ENCODE measurements at places on chromosomes 11 and 22.

GRCh38 chr11:134466156-134466555, 54.1 kb upstream of the B3GAT1 start:
- DNase-seq = no peak

DNA sequence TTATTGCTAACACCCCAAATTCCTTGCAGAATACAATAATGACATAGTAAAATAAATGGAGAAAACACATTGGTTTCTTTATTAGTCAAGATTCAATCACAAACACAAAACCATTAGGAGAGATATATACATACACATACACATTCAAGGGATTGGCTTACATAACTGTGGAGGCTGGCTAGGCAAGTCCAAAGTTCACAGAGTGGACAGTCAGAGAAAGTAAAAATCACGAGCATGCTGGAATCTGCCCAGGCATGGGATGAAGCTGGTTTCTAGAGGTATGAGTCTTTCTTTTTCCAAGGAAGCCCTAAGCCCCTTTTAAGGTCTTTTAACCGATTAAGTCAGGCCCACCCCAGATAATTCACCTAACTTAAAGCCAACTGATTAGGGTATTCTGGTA, 13.6 kb upstream of the OR56B1 start:
- DNase-seq = no peak

- DNase-seq = no peak
Observed at GRCh38 chr11:24509114-24509513, 12.3 kb downstream of the LUZP2 start.

DNA sequence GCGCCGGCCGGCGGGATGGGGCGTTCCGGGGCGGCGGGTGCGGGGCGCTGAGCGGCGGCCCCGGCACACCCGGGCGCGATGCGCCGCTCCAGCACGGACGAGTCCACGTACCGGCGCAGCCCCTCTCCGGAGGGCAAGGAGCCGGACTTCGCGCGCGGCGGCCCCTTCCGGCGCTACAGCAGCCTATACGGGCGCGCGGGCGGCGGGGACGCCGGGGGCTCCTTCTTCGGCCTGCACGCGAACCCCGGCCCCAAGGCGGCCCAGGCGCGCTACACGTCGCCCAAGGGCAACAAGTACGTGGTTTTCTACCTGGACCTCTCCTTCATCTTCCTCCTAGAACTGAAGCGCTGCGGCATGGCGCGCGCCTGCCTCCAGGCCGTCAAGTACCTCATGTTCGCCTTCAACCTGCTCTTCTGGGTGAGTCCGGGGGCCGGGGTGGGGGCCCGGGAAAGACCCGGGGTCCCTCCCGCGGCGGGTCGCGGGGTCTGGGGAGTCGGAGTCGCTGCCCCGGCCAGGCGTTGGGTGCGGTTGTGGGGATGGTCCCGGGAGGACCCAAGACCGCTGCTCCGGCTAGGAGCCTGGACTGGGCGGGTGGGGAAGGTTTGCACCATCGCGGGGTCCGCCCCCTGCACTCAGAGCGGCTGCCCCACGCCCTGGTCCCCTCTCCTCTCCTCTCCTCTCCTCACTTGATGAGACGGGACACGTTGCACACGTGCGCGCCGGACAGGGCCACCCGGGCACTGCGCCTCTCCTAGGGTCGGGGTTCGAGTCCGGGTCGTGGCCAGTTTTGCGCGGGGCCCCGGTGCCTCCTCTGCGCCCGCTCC, 7.5 kb downstream of the TSPAN4 start:
- DNase-seq = no peak

DNA sequence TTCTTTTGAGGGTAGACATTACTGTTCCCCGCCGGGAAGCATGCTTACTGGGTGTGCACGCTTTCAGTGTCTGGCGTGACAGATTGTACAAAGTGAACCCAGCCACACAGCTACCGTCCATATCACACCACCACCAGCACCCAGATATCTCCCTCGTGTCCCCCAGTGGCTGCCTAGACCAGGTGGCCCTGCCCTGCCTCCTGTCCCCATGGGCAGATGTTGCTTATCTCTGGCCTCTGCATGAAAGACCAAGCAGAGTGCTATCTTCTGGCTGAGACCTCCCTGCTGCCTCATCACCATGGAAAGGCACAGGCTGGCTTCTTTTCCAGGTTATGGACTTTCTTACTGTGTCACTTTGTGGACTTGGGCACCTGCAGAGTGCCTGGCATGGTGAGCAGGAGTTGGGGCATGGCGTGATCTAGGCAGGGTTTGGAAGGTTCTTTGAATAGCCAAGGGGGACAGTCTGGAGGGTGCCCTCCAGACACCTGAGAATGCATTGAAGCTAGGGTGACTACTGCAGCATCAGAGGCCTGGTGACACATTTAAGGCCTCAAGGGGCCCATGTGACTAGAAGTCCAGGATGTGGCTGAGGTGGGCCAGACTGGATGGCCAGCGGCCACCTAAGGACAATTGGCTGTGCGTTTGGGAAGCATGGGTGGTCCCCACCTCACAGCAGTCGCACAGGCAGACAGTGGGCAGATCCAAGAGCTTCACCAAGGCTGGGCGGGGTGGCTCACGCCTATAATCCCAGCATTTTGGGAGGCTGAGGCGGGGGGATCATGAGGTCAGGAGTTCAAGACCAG, 4.7 kb downstream of the TANGO2 start:
- no peak for DNase-seq

DNA sequence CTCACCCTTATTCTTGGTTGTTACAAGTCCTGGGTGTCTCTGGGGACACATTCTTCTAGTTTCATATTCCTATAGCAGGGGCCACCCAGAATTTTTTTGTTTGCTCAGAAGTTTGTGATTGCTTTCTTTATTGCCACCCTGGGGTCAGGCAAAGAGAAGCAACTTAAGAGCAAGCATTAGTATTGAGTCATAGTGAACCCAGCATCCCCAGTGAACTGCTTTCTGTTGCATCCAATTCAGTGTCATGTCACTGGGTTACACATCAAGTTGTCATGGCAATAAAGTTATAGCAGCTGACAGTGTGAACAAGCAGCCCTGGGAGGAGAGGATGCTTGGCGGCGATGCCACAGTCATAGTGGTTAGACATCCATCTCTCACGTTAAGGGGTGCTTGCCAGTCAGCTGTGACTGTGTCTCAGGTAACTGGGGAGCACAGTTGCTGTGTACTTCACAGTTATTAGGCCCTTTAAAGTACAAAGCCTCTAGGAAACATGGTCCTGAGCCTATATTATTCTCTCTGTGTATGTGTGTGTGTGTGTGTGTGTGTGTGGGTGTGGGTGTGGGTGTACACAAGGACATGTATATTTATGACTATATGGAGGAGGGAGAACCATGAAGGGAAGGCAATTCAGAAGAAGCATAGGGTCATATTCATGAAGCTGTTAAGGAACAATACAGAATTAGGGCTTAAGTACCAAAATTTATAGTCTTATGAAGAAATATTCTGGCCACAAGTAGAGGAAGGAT, 52.5 kb downstream of the TRIM44 start:
- DNase-seq = peak; percentile 31

GRCh38 chr11:90252053-90252452, 29.2 kb upstream of the CHORDC1 start:
- DNase-seq = no peak

DNA sequence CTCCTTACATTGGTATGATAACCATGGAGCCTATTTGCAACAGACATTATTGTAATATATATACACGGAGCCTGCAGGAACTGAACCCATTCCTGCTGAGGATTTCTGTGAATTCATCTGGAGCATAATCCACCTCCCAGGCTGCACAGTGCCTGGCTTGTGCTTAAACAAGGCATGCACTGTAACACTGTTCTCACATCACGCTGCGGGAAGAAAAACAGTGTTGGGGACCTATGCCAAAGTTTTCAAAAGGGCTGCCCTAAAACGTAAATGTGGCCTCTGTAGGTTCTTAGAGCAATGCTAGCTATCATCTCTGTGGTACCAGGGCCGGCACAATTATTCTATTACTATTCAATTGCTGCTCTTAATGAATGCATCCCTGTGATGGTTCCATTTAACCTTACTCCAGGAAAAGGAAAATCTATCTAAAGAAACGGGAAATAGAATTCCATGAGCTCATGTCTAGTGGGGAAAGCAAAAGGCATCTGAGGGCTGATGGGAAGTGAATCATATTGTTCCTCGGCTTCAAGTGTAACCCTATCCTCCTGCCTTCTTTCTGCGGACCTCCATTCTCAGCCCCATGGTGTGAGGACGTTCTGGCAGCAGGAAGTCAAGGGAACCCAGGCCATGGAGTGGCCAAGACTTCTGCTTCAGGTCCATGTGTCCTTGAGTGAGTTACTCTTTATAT, 525.5 kb downstream of the SOX6 start:
- no peak for DNase-seq

DNA sequence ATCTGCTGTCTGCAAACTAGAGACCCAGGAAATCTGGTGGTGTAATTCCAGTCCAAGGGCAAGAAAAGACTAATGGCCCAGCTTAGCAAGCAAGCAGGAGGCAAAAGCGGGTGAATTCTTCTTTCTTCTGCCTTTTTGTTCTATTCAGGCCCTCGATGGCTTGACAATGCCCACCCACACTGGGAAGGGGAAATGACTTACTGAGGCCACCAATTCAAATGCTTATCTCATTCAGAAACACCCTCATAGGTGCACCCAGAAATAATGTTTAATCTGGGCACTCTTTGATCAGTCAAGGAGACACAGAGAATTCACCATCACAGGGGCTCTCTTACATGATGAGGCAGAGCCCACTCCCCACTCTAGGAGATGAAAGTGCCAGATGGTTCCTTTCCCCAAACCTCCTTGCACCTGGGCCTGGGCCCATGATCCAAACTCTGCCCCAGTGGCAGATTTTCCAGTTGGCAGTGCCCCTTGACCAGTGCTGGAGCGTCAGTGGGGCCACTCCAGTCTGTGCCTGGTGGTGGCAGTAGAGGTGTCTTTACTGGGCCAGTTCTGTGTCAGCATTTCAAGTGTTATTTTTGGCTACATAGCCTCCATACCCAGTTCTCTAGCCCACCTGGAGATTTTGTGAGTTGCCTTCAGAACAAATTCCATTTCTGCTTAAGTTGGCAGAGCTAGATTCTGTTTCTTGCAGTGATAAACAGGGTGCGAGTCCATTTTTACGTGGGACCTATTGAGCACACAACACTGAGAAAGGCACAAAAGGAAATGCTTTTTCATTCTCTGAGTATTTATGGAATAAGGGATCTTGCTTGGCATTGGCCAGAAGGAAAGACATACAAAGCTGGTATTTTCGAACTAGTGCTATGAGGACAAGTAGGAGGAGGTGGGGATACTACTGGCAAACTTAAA, 7.5 kb downstream of the ELMOD1 start:
- DNase-seq = no peak

GRCh38 chr11:110761991-110762390, 49.8 kb upstream of the ARHGAP20 start:
- DNase-seq = no peak

DNA sequence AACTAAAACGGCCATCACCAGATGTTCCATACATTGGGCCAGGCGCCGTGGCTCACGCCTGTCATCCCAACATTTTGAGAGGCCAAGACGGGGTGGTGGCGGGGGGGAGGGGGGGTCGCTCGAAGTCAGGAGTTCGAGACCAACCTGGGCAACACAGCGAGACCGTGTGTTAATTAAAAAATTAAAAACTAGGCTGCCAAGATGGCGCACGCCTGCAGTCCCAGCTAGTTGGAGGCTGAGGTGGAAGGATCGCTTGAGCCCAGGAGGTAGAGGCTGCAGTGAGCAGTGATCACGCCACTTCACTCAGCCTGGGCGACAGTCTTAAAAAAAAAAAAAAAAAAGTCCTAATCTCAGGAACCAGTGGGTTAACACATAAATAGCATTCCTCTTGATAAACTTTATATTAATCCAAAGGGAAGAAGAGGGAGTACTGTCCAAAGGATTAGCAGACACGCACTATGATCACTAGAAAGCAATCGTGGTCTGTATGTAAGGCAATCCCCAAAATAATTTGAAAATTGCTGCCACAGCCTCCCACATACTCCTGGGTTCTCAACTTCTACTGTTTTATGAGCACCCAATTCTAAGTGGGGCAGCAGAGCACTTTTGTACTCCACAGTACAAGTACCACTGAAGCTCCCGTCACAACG, 604 bp downstream of the PUS3 start:
- DNase-seq = no peak

DNA sequence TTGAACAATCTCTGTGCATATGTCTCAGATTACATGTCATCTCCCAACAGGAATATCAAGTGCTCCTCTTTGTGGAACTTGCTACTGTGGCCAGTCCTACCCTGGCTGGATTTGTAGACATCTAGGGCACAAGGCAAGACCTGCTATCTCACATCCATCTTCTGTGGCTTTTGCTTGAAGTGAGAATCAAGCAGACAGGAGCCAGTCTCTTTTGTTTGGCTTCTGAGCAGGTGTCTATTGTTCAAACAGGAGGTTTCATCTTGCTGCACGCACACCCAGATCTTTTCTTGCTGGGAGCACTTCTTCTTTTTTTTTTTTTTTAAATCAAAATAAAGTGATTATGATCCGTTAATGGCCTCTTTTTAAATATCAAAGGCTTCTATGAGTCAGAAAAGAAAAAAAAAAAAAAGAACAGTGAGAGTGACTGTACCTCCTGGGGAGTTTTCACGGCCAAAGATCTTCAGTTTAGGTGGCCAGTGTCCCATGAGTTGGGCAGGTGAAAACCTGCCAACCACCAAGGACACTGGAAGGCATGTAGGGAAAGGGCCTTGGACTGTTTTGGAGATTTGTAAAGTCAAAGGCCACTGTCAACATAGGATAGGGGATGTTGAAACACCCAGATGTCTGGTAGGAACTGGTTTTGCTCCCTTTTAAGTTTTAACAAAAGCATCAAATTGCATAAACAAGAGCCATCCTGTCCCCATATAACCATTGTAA, 78.1 kb downstream of the CD44 start:
- no peak for DNase-seq

GRCh38 chr11:86758171-86758570, 42.2 kb upstream of the PRSS23 start:
- no peak for DNase-seq

- DNase-seq = no peak
Observed at GRCh38 chr11:75916882-75917281, 101.9 kb downstream of the UVRAG start.

DNA sequence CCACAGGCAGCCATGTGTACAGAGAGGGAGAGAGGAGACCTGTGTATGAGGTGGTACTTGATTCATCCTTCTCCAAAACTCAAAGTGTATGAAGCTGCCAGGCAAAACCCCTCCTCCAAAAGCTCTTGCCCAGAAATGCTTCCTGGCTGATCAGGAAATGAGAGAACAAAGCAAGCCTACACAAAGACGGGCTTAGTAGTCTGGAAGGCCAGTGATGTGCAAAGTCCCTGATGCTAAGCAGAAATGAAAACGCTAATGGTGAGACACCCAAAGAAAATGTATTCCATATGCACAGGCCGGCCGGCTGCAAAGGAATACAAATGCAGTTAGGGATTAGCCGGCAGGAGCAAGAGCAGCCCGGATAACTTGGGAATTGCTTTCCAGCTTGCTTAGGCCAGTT, 234.9 kb upstream of the CADM1 start:
- DNase-seq = no peak

GRCh38 chr22:33000342-33001280, 57.6 kb downstream of the SYN3 start:
- no peak for DNase-seq

- no peak for DNase-seq
Observed at GRCh38 chr11:1755692-1756561, 5.5 kb upstream of the IFITM10 start.

- DNase-seq = peak; percentile 57
Observed at GRCh38 chr11:58574881-58575280, 775 bp downstream of the LPXN start.

All from AG09309 (cell line).